ENCODE measurements at places on chromosomes 6 and 20.

GRCh38 chr6:132082421-132082820, 131.2 kb upstream of the CCN2 start:
- DNase-seq, result no peak

DNA sequence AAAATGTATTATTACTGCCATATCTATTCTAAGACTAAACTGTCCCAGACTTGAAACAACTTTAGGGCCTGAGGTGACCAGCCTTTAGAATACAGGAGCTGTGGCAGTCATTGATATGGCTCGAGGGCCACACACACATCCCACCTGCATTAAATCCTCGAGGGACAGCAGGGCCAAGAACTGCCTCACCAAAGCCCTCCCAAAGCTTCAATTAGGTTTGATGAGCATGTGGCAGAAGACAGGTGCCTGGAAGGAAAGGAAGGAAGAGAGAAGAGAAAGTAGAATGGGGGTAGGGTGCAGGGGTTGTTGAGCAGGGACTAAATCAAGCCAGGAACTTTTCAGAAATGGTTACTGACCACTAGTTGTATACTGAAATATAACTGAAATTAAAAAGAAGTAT, 115.0 kb downstream of the PDSS2 start:
- DNase-seq, result no peak

- DNase-seq, result no peak
These were observed 34.1 kb upstream of the SPACA1 start for GRCh38 chr6:88013554-88013953.

- no peak for DNase-seq
These were observed 54.1 kb upstream of the EXOC2 start for GRCh38 chr6:747028-747427.

DNA sequence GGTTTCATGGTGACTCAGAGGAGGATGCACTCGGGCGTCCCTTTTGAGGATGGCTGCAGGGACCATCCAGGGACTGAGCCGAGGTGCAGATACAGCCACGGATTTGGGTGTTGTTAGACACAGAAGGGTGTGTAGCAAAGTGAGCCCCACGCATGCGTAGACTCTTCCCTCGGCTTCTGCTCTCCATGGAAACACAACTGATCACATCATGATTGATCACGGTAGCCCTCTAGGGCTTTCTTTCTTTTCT, 606 bp upstream of the ULBP1 start:
- DNase-seq, result no peak

DNA sequence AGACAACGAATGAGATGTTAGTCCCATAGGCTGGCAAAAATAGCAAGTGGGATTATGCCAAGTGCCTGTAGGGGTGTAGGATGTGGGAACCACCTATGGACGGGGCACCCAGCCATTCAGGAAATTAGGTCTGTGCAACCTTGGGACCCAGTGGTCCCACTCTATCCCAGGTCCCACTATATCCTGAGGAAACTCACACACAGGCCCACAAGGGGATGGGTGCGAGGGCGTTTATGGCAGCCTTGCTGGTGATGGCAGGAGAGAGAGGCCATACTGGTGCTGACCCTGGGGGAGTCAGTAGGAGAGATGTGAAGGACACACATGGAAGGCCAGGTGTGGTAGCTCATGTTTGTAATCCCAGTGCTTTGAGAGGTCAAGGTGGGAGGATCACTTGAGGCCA, 163.6 kb downstream of the EYA2 start:
- DNase-seq, result no peak

GRCh38 chr20:21019814-21020658, 86.1 kb downstream of the LINC00237 start:
- DNase-seq, result no peak

DNA sequence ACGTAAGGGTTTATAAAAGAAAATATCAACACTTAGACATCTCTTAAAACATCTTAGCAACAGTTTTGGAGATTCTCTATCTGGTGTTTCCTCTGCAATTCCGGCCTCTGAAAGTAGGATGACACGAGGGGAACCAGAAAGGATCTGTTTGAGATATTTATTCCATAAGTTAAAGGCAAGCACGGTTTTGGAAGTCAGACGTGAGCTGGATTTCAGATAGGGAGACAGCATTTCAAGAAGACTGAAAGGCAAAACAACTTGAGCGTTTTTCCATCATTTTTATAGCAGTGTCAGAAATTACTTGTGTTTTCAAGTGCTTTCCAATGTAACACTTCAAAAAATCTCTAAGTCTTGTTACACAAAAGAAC, 52.9 kb upstream of the BTN3A2 start:
- no peak for DNase-seq

- no peak for DNase-seq
These were observed 1.1 kb upstream of the NCOA3 start for GRCh38 chr20:47500554-47500953.

- no peak for DNase-seq
These were observed 154.1 kb downstream of the GJA10 start for GRCh38 chr6:90048206-90048967.

DNA sequence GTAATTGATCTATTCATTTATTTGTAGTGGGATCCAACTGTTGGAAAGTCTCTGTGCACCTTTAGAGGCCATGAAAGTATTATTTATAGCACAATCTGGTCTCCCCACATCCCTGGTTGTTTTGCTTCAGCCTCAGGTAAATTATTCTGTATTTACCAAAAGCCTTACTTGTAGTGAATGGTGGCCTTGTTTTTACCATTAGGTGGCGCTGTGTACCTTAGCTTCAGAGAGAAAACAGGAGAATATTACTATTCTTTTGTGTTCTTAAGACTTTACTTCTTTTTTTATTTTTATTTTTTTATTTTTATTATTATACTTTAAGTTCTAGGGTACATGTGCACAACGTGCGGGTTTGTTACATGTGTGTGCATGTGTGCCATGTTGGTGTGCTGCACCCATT, 23.7 kb downstream of the PEX7 start:
- no peak for DNase-seq

DNA sequence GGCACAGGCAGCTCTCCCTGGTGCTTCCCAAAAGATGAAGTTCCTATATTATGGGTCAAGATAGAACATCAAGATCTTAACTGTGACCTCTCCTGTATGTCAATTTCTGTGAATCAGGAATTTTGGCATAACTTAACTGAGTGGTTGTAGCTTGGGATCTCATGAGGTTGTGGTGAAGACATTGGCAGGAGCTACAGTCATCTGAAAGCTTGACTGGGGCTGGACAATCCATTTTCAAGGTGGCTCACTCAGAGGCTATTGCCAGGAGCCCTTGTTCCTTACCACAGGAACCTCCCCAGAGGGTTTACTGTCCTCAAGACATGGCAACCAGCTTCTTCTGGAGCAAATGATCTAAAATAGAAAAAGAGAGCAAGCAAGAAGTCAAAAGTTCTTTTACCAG, 252.2 kb downstream of the ADGB start:
- DNase-seq, result no peak

- no peak for DNase-seq
These were observed 586.2 kb downstream of the PHF3 start for GRCh38 chr6:64221776-64222175.

GRCh38 chr6:138402838-138403187, 1.2 kb upstream of the HEBP2 start:
- no peak for DNase-seq

- peak; percentile 26 for DNase-seq
These were observed 1.7 kb downstream of the GABBR1 start for GRCh38 chr6:29631209-29631810.

GRCh38 chr6:101706576-101706975, 313.1 kb downstream of the GRIK2 start:
- DNase-seq, result no peak

- no peak for DNase-seq
These were observed 3.4 kb downstream of the MYT1 start for GRCh38 chr20:64167676-64168075.

DNA sequence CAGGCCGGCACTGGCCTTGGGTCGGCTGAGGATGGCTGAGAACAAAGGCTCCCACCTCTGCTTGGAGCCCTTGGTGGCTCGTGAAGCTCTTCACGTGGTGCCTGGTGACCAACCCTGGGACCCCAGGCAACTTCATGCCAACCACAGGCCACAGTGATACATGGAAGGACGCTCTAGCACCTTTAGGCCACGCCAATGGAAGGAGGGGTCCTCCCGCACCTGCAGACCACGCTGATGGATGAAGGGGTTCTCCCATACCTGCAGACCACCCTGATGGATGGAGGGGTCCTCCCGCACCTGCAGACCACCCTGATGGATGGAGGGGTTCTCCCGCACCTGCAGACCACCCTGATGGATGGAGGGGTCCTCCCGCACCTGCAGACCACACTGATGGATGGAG, 62.5 kb downstream of the ERMARD start:
- DNase-seq, result no peak
